ENCODE measurements at places on chromosomes 3 and 15.

DNA sequence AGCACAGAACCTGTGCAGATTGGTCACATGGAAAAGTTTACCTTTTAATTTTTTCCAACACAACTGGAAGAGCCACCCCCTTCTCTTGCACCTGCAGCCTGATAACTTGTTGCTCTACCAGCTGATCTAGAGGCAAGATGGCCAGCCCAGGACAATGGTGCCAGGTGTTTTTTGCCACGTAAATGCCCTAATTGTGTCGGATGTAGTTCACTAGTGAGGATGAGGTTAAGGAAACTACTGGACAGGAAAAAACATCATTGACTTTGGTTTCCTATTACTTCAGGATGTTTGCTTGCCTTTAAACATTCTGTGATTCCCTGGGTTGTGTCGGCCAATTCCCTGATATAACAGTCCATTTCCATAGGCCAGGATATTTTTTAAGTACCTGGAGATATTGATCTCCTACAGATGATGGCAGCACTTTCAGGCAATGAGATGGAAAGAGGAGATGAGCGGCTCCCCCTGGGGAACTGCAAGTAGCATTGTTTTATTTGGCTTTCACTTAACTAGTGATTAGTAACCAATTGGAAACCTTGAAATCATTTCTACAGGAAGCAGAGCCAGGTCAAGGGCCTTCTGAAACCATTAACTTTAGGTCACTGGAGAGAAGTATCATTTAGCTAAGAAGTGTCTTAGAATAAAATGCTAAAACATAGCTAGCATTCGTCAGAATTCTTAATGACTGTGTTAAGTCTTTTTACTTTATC, 72.5 kb downstream of the OSBPL10 start:
- no peak for DNase-seq

DNA sequence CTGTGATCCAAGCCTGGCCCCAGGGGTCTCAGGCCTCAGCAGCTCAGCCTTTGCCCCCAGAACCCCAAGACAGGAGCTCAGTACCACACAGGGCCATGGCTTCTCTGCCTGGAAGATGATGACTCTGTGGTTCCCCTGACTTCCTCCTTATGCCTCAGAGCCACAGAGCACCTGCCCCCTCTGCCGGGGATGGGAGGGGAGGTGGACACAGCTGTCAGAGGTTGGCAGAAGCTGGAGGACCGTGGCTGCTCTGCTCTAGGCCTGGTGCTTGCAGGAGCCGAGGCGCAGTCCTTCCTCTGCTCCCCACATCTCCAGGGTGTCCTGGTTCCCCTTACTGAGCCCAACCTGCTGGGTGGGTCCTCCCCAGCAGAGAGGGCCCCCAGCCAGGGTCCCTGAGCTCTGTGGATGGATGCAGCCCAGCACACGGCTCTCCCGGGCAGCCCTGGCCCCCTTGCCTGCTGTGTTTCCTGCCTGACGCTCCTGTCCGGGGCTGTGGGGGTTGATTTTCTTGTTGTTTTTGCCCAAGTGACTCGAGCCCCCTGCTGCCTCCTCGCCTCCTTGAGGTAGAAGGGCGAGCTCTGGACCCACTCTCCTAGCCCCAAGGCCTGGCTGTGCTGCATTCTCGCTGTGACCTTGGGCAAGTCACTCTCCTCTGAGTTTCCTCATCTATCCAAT, 36.6 kb downstream of the PSTPIP1 start:
- DNase-seq: peak; percentile 53

- DNase-seq: no peak
Observed at GRCh38 chr3:42027571-42027970, 63.6 kb upstream of the TRAK1 start.

GRCh38 chr3:7536921-7537320, 676.0 kb downstream of the GRM7 start:
- no peak for DNase-seq

- DNase-seq: no peak
Observed at GRCh38 chr3:128084675-128085021, 32.4 kb downstream of the SEC61A1 start.

DNA sequence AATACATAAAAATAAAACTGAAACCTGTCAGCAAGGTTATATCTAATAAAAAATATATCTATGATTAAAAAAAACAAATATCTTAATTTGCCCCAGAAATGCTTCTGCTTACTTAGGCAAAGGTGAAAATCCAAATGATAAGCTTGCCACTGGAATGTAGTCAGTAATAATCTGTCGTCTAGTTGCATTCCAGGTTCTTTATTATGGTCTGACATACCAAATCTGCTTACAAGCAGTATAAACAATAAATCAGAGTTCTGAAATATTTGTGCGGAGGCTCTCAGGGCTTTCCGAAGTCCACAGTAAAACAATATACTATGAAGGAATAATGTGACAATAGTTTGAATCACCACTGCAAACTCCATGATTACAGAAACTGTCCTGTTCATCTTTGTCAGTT, 1133.5 kb downstream of the ROBO1 start:
- DNase-seq: no peak

DNA sequence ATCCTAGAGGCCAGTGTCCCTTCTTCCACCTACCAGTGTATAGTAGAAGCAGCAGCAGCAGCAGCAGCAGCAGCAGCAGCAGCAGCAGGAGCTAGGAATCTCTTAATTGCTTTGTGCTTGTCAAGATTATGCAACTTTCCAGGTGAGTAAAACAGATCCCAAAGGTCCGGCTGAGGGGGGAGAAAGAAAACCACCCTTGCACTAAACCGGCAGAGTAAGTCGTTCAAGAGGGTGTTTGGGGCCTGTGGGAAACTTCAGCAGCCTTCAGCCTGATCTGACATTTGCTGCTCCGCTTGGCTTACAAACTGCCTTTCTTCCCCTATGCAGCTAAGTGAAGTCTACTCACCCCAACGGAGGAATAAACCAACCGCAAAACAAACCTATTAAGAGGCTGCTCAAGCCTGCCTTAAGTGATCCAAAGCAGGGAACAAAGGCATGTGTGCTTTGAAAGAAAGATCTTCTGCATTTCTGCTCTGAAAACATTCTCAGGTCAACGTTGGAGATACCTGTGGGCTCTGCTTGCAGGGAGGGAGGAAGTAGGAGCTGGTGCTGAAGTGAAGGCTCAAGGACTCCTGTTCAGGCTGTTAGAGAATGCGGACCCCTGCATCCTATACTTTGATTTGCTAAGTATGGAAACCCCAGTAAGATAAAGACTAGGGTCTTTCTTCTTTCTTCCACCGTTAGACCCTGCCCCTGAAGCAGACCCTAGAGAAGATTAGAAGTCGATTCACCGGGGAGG, 35.7 kb upstream of the DLG1 start:
- peak; percentile 23 for DNase-seq

DNA sequence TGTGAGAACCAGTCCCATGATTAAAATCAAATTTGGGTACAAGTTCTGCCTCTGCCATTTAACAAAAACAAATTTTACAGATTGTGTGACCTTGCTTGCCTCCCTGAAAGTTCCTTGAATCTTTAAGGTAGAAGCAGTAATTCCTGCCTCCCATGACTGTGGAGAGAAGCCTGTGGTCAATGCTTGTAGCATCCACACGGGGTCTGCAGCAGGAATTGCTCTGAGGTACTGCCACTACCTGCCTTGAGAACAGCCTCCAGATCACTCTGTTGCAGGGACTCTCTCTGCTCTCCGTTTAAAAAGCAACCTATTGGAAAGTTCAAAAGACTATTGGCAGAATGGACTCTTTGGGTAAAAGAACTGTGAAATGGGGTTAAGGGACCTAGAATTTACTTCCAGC, 75.9 kb downstream of the SST start:
- DNase-seq: no peak

DNA sequence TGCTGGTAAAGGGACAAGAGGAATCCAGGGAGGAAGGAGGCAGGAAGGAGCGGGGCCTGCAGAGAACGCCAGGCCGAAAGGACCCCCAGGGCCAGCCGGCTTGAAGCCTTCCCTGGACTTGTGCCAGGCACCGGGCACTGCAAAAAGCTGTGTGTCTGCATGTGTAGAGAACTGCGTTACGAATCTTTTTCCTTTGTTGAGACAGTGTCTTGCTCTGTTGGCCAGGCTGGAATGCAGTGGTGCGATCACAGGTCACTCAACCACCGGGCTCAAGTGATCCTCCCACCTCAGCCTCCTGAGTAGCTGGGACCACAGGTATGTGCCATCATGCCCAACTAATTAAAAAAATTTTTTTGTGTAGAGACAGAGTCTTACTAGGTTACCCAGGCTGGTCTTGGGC, 17.0 kb upstream of the MUC4 start:
- DNase-seq: no peak

DNA sequence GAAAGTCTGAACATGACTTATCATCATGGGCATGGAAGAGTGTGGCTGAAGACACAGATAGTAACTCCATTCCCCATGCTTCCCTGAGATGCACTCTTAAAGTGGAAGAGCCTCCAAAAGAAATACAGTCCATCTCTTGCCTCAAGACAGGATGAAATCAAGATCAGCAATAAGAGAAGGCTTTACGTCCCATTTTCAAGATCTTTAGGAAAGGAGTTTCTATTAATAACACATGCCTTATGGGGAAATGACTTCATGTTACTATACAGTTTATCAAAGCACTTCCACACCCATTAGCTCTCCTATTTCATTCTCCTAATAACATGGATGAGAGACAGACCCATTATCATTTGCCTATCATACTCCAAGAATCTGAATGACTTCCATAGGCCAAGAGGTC, 6.1 kb upstream of the KBTBD12 start:
- DNase-seq: no peak

GRCh38 chr3:45599984-45600650, 5.6 kb downstream of the LIMD1 start:
- no peak for DNase-seq

DNA sequence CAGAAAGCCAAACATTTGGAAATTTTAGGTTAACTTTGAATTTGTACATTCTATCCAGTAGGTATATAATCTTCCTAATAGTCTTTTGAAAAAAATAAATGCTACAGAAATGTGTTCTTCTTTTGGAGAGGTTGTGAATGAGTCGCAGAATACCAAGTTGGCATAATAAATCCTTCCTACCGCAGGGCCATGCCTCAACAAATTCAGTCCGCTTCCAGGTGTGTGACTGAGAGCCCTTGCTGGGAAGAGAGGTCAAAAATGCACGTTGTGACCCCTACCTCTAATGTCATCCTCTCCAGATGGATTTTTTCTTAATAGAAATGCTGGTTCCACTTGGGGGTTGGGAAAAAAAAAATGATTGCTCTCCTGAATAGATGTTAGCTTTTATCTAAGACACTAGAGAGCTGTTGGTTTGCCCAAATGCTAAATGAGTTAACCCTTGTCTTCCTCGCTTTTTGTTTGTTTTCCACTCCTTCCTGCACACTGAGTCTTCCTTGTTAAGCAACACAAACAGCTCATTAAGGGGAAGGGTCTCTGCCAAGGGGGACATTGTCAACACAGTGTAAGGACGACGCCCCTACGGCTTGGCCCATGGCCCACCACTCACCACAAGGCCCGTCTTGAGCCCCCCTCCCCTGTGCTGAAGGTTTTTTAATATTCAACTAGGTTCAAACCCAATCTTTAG, 33.9 kb downstream of the RLBP1 start:
- no peak for DNase-seq

- no peak for DNase-seq
Observed at GRCh38 chr3:21273259-21274025, 477.6 kb downstream of the ZNF385D start.

DNA sequence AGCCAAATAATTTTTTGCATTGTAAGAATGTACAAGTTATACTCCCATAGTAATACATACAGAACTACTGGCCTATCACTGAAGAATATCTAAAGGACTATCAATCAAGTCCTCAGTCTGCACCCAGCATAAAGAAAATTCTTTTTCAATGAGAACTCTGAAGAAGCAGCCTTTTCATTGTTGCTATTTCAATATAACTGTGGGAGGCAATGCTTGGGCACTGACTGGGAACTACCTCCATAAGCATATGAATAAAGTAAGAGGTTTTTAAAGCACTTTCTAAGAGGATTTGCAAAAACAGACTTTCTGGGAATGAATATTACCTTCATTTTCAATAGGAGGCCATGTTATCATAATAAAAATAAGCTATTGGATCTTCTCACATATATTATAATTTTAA, 24.6 kb upstream of the NECTIN3 start:
- DNase-seq: no peak

- no peak for DNase-seq
Observed at GRCh38 chr3:136296960-136297359, 46.8 kb downstream of the PCCB start.

DNA sequence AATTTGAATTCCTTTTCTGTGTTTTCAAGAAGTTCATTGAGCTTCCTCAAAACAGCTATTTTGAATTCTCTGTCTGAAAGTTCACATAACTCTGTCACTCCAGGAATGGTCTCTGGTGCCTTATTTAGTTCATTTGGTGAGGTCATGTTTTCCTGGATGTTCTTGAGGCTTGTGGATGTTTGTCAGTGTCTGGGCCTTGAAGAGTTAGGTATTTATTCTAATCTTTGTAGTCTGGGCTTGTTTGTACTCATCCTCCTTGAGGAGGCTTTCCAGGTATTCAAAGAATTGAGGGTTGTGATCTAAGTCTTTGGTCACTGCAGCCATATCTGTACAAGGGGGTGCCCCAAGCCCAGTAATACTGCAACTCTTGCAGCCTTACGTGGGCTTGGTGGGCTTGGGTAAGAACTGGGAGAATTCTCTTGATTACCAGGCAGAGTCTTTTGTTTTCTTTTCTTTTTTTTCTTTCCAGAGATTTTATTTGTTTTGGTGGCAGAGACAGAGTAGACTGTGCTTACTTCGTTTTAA, 19.3 kb upstream of the CCNDBP1 start:
- DNase-seq: no peak

DNA sequence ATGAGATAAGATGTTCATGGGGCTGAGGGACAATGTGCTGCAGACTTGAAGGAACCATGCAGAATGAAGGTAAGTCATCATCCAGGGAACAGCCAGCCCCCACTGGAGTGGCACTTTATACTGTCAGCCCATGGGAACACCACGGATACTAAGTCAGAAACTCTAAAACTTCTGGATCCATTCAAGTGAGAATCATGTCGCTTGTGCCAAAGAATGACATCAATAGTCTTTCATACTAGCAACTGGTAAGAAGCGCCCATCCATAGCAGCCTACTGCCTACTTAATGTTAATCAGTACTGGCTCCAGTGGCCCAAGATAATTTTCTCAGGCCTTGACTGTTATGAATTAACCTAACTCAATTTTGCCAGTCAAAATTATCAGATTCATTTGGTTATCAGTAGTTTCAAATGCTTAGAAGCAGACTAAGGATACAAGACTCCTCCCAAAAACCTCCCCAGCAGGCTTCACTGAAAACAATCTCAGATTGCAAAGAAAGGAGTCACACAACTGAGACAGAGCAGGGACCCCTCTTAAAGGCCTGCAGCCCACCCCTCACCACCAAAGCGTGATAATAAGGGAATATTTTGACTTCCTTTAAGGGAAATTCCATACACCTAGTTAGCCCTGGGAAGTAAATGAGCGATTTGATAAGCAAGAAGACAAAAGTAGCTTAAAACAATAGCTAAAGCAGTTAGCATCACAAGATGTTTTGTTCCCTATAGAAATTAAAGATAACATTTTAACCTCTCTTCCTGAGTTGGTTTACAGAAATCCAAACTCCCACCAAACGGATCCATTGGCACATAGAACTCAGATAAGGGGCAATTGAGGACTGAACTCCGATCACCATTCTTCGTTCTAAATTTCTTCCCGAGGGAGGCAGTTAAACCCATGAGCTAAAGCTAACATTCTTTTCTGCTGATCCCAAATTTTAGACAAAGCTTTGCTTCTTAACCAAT, 98.8 kb downstream of the TGFBR2 start:
- DNase-seq: no peak
